ENCODE measurements at places on chromosomes 11 and 22.

DNA sequence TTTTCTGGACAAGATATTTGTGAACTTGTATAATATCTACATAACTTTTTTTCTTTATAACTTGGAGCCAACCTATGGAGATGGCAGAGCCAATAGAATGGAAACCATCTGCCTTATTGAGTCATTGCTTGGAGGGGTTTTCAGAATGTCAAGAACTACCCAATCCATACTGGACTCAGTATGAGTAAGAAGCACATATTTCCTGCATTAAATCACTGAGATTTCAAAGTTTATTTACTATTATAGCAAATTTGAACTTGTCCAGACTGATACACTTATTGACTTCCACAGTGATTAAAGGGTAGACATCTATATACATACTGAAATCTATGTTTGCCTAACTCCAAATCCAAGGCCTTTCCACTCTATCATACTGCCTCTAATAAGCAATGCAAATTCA, 704.0 kb downstream of the KCNA4 start:
- no peak for DNase-seq

DNA sequence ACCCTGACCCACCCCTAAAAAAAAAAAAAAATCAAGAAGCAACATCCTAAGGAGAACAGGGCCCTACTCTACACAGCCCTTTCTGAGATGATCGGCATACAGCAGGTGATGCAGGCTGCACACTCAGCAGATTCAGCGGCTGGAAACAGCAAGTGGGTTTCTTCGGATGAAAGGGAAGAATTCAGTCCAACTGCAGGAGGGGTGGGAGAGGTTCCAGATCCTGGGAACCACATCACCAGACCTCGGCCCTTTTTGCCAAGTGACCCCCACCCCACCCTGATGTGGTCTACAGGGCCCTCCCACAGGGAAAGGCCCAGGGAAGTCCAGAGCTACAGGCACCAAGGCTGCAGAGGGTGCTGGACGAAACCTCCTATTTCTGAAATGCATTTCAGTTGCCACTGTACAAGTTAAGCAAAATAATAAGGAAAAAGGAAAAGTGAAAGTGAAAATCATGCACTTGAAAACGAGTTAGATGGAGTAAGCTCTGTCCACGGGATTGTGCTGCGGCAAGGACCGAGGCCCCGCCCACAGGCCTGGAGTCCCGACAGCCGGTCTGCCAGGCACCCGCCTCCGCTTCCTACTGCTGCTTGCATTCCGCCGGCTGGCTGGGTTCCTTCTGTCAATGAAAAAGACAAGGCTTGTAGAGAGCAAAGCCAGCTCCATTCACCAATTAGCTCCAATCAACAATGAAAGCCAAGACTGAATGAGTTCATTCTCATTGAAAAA, 16.0 kb upstream of the PHLDA2 start:
- DNase-seq: no peak

DNA sequence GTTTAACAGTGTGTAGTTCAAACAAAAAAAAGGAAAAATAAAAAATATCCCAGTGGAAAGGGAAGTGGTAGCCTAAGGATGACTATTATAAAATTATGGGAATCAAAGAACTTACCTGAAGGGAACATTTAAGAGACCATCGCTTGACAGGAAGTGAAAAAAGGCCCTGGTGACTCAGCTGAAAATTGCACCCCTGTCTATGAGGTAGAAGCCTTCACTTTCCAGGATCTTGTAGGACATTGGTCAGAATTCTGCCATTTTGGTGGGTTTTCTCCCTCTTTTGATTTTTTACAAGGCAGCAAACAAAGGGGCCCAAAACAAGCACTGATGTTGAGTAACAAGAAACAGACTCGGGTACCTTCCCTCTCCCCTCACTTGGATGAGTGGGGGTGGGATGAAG, 15.6 kb downstream of the DDX17 start:
- DNase-seq: no peak

DNA sequence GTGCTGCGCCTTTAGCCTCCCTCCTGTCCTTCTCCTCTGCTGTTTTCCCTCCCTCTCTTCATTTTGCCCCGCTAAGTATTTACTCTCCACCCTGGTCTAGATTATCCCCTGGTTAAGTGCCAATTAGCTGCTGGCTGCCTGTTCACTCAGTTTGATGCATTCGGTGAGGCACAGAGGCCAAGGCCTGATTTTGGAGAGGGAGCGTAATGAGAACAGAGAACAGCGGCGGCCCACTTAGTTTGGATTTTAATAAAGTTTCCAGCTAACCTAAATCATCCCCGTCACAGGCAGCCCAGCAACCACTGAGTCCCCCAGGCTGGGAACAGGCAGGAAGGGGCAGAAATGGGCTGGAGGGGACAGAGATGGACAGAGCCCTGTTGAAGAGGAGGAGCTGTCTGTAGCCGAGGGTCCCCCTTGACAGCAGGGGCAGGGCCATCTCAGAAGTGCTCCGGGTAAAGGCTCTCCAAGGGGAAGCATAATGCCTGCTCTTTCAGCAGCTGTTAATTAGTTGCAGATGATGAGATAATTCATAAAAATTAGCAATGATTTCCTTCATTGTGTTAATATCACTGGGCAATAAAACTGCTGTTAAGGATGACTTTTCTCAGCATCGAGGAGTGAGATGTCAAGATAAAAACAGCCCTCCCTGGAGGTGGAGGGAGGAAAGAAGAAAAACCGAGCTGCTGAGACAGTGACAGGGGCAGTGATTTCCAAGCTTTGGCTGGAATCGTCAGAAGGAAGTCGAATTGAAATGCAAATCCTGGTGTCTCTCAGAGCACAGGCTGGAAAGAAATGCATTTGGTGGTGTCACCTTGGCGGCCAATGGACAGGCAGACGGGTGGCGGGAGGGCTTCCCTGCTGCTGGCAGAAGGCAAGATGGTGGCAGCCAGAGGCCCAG, 170.1 kb downstream of the GRIK4 start:
- no peak for DNase-seq

- no peak for DNase-seq
Measured at GRCh38 chr11:82041764-82042163, 691.9 kb downstream of the FAM181B start.

- DNase-seq: no peak
Measured at GRCh38 chr11:29534836-29535235, 482.0 kb downstream of the KCNA4 start.

GRCh38 chr11:108985945-108986279, 321.0 kb downstream of the DDX10 start:
- DNase-seq: no peak

DNA sequence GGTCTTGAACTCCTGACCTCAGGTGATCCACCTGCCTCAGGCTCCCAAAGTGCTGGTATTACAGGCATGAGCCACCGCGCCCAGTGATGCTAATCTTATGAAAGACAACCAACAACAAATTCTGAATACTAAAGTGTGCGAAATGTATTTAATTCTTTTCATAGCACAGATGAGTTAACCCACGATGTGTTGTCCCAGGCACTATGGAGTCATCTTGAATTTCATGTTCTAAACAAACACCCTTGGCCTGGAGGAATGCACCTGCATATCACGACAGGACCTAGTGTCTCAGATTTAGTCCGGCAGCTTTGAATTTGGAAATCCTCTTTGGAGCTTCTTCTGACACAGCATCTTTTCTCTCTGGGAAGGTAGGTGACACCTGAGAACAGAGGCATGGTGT, 16.2 kb upstream of the VPREB1 start:
- no peak for DNase-seq

DNA sequence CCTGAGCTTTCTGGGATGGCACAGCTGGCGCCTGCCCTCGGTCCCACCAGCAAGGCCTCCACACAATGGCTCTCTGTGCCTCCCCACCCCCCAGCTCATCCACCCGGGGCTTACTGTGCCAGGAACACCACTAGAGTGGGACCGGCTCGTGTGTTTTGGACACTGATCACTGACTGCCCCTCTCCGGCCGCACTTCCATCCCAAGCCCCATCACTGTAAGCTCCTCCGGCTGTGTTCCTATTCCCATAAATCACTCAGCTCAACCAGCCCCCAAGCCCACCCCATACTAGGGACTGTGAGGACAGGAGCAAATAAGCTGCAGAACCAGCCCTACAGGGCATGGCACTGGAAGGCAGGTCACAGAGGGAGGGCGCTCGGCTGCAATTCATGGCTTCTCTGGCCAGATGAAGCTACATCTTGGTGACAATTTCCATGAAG, 7.3 kb downstream of the APBB1 start:
- DNase-seq: no peak

DNA sequence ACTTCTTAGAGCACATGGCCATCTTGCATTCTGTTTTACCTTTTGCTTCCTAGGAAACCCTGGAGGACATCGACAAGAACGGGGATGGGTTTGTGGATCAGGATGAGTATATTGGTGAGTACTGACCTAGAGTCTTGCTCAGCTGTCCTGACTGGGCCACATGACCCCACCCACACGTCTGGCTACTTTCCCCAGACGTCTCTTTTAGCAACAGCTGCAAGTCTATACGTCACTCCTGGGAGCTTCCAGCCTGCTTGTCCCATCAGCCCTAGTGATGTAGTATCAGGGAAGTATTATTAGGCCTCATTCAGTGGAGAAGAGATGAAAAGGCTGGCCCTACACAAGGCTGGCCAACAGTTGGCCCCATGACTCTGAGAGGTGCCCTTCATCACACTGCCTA, 9.6 kb downstream of the RCN1 start:
- DNase-seq: no peak

- no peak for DNase-seq
Measured at GRCh38 chr22:29129808-29130140, 56.9 kb downstream of the KREMEN1 start.

DNA sequence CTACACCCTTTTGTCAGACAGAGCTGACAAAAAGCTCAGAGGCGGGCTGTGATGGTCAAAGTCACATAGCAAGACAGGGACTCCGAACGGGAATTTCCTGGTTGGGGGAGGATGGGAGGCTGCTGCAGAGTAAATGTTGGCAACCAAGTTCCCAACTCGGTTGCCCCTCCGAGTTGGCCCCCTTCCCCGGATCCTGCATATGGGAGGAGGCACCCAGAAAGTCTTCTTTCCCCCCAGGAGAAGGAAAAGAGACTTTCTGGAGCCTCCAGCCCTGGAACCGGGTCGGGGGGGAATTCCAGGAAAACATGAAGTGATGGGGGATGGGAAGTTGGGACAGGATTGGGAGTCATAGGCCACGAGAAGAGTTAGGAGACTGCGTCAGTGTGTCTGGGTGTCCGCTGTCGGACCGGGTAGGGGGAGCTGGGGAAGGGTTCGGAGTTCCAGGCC, 614 bp downstream of the SELENOM start:
- DNase-seq: no peak

- DNase-seq: no peak
Measured at GRCh38 chr11:112507281-112507680, 246.6 kb upstream of the PLET1 start.

- no peak for DNase-seq
Measured at GRCh38 chr11:31922450-31922849, 111.3 kb upstream of the PAX6 start.

DNA sequence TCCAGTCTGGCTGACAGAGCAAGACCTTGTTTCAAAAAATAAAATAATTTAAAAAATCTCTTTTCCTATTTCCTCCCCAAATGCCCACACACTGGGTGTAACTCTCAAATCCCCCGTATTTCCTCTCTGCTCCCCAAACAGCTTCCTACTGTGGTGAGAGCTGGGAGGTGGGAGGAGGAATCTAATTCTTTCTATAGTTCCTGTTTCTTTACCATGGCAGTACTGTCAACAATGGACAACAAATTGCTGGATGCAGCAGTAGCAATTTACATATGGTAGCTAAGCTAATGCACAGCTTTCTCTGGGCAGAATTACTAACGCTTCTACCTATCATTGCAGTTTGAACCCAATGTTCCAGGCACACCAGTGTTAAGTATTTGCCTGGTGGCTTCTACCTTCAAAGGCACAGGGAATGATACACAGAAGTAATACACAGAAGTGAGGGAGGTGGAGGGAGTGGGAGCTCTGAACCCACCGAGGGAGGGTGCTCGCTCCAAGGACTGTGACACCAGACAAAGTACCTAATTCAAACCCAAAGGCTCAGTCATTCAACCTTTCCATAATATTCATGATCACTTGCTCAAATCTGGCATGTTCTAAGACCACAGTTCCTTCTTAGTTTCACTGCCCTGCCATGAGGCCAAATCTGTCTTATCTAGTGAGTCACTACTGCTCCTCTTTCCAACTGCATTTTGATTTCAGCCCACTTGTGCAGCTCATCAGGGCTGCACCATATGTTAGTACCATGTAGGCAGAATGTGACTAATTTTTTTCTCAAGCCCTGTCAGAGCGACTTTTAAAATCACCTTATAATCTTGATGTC, 37.9 kb downstream of the CELF1 start:
- DNase-seq: no peak

DNA sequence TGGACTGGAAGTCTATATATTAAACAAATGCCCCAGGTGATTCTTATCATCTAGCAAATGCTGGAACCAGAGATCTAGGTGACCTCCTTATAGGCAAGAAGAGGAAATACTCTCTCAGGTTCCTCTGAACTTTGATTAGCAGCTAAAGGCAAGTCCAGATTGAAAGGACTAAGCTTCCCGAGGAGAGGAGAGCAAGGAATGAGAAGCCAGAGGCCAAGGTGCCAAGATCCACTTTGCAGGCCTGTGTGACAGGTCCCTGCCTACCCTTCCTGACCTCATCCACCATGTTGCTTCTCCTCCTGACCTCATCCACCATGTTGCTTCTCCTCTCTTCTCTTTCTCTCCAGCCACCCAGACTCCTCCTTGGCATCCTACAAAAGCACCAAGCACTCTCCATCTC, 173.2 kb downstream of the LARGE1 start:
- DNase-seq: no peak

- no peak for DNase-seq
Measured at GRCh38 chr11:123047947-123048293, 14.0 kb downstream of the HSPA8 start.

GRCh38 chr22:35330258-35330861, 30.7 kb downstream of the TOM1 start:
- DNase-seq: no peak

GRCh38 chr22:37816543-37817180, 6.5 kb upstream of the GALR3 start:
- DNase-seq: no peak

DNA sequence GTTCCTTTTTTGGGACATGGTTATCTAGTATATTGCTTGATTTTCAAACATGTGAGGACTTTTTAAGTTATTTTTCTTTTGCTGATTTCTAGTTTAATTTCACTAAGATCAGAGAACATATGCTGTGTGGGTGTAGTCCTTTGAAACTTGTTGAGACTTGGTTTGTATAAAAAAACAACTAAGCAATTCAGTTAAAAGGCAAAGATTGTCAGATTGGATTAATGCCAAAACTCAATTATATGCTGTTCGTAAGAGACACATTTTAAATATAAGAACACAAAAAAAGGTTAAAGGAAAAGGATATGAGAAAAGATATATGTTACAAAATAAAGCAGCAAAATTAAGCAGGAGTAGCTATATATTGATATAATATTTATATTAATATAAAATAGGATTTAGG, 17.8 kb upstream of the RRM1 start:
- DNase-seq: no peak
